ENCODE measurements at places on chromosomes 6 and 20.
A peak's percentile ranks its signal among the peaks of the same experiment; 100 is the strongest.

GRCh38 chr20:47559141-47559540 lies 57.5 kb downstream of the NCOA3 start:
- DNase-seq, result peak; percentile 9

GRCh38 chr6:104187616-104188015 lies 672.1 kb downstream of the HACE1 start:
- DNase-seq, result no peak

GRCh38 chr20:62452475-62453095 lies 23.2 kb downstream of the GATA5 start:
- DNase-seq, result no peak

- peak; percentile 96 for DNase-seq
These were observed 8.2 kb upstream of the MTHFD1L start for GRCh38 chr6:150857062-150857944.

DNA sequence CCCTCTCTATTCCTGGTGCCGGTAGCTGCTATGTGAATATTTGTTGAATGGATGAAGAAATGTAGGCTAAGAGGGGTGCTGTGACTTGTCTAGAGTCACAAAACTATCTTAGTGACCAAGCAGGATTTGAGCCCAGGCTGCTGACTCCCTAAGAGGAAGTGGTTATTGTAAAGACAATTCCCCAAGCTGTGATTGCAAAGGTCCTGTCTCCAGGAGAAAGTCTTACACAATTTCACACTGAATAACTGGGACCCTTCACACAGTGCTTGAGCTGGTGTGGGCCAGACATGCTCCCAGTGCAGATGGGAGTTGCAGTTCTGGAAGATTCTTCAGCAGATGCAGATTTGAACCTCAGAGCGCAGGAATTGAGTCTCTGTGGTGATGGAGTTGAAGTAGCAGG lies 38.1 kb downstream of the IYD start:
- DNase-seq, result peak; percentile 21

DNA sequence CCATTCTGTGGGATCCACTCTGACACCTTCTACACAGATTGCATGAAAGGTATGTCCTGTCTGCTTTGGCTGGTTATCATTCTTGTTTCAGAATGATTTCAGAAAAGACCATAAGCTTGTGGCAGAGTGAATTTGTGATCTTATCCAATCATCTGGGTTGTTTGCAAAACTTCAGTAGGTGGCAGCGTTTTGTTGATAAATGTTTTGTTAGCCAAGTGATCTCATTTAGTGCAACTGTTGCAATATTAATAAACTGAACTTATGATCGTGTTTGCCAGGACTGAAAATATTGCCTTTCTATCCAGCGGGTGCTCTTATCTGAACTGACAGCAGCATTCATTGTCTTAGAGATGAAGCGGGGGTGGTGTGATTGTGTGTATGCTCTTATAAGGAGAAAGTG lies 613.2 kb upstream of the NOX3 start:
- peak; percentile 12 for DNase-seq

DNA sequence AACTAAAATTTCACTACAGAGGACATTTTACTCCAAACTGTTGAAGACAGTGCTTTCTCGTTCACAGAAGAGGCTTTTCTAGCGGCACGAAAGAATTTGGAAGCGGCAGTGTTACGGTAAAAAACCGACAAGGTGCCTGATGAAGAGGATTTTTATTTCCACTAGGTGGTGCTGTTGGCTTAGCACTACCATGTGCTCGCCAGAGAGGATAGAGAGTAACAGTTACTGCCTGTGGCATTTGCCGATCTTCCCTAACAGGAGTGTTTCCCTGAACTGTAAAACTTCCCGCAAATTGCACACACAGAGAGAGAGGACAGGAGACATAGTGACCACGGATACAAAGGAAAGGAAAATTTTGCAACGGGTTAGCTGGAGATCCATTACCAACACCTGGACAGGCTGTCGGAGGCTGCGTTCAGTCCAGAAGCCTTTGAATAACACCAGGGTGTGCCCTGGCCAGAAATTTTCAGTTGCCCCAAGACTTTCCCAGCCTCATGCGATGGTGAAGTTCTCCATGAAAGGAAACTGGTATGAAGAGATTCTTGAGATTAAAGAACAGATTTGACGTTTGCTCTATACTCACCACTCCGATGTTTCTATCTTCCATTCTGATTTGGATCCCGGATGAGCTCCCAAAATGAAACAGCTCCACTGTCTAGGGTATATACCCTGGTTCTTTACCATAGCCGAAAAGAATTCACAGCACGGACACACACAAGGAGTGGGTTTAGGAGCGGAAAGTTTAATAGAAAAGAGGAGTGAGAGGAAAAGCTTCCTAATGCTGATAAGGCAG lies 48.1 kb downstream of the HLA-DPB1 start:
- peak; percentile 30 for DNase-seq

DNA sequence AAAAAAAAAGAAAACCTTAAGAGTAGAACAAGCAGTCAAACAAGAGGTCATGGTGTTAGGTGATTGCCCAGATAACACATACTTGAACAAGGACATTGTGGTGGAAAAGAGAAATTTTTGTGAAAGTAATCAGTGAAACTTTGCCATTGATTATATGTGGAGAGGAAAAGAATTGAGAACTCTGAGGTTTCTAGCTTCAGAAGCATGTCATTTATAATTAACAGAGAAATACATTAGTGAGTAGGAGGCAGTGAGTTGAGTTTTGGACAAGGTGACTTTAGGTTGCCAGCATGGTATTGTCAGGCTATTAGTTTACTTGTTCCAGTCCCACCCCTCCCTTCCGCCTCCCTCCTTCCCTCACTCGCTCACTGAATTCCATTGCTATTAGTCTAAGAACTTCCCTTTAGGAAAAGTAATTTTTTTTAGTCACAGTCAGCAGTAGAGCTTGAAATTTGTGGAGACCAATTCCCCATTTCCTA lies 17.2 kb downstream of the TAB2 start:
- peak; percentile 79 for DNase-seq

DNA sequence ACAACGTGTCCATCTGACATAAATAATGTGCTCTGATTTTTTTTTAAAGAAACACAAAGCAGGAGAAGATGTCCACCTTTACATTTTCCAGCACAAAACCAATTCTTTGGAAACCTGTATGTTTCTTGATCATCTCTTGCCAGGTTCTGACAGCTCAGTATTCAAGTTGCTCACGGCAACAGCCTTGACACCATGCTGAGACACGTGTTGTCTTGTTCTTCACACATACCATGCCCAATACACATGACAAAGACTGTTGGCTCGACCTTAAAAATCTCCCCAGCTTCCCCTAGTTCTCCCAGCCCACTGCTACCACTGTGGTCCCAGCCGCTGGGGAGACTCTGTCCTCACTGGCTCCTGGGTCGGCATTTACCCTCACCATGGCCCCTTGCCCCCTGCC lies 518.9 kb downstream of the PREX1 start:
- no peak for DNase-seq
